ENCODE measurements at places on chromosomes 2 and 18. TPM values are rescaled to one million over a fixed set of nuclear protein-coding genes. Genes with fewer than 3 reads are reported as not detected.

- DNase-seq = no peak
Observed at GRCh38 chr18:58496937-58497336, 132.0 kb downstream of the ALPK2 start.

DNA sequence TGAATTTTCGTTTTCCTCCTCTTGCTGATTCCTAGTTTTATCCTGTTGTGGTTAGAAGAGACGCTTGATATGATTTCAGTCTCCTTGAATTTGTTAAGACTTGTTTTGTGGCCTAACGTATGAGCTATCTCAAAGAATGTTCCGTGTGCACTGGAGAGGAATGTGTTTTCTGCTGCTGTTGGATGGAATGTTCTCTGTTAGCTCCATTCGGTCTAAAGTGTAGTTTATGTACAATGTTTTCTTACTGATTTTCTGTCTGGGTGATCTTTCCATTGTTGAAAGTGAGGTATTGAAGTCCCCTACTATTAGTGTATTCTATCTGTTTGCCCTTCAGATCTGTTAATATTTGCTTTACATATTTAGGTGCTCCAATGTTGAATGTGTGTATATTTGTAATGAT, 25.9 kb downstream of the COLEC11 start:
- no peak for DNase-seq

GRCh38 chr18:11458447-11458846, 150.9 kb upstream of the SLC35G4 start:
- no peak for DNase-seq

DNA sequence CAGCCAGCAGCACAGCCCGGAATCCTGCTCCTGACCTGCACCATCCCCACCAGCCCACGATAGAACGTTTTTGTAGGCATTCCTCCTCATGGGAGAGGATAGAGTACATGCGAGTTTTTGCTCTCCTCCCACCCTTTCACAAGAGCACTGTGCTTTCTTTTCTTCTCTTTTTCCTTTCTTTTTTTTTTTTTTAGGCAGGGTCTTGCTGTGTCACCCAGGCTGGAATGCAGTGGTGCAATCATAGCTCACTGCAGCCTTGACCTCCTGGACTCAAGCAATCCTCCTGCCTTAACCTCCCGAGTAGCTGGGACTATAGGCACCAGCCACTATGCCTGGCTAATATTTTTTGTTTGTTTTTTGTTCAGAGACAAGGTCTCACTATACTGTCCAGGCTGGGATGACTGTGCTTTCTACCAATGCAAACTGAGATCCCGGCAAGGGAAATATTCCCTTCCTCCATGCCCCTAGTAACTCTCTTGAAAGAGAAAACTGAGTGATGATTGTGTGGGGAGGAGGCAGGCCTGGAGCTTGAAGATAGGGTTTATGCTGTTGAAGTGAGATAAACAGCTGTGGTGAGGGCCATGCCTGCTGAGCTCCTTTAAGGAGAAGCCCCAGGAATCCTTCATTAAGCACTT, 82.6 kb upstream of the TXNDC2 start:
- no peak for DNase-seq

DNA sequence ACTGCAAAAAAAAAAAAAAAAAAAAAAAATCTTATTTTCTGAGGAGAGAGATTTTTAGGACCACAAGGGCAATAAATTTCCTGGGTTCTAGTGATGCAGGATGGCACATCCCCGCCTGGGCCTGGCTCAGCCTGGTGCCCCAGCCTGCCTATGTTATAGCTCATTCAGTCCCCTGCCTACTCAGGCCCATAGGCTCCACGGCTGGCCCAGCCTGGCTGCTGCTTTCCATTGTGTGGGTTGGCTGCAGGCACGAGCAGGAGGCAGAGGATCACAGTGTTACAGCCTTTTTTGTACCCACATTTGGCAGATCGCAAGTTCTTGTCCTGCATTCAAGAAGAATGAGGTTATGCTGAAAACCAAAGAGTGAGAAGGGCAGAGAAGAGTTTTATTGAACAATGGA, 2.8 kb upstream of the SULT6B1 start:
- no peak for DNase-seq

GRCh38 chr2:223618172-223619035, 16.2 kb upstream of the SCG2 start:
- peak; percentile 7 for DNase-seq

DNA sequence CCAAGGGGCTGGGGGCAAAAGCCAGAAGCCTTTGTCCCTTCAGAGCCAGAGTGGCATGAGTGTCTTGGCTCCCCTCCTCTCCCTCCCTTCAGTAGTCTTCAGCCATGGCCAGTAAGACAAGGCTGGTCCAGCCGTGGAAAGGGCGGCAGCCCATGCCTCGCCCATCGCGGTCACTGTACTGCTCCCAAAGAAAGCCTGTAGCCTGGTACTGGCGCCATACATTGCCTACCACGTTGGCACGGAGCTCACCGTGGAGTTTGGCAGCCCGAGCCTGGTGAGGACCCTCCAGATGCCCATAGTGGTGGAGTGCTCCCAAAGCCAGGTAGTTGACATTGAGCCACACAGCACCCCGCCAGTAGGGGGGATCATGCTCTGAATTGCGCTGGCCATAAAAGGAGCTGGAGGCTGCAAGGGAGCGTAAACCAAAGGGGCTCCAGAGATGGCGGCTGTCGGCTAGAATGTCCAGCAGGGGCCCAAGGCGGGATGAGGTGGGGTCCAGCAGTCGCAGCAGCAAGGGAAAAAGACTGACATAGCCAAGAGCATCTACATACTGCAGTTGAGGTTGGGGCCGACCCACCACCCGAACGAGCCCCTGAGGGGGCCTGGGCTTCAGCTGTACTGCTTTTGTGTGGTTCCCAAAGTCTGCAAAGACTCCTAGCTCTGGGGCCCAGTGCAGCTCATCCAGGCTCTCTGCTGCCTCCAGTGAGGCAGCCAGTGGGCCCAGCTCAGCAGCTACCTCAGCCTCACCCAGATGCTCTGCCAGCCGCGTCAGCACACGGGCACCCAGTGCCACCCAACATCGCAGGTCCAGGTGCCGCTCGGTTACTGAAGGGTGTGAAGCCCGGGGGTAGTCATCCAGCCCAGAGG, 3.2 kb downstream of the WBP1 start:
- no peak for DNase-seq

GRCh38 chr2:82259551-82259950, 1955.0 kb upstream of the LRRTM1 start:
- no peak for DNase-seq

DNA sequence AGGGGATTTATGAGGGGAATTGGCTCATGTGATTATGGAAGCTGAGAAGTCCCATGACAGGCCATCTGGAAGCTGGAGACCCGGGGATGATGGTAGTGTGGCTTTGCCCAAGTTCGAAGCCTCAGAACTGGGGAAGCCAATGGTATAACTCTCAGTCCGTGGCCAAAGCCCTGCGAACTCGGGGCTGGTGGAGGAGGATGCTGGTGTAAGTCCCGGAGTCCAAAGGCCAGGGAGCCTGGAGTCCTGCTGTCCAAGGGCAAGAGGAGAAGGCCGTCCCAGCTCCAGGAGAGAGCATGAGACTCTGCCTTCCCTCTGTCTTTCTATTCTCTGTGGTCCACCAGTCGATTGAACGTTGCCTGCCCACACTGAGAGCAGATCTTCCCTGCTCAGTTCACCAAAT, 43.2 kb upstream of the CABLES1 start:
- no peak for DNase-seq

DNA sequence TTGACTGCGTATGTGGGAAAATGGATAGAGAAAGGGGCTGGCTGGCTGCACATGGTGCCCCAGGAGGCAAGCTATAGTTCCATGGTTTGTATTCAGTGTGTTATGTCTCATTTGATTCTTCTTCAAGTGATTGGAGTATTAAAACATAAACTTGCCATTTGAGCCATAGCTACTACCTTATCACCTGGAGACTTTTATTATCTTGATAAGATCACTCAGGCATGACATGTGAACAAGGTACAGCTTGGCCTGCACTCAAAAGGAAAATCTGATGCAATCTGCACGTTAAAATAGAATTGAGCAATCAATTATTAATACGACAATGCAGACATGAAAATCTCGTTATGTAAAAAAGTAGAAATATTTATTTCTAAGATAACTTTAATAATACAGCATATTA, 116.9 kb downstream of the RND3 start:
- no peak for DNase-seq

DNA sequence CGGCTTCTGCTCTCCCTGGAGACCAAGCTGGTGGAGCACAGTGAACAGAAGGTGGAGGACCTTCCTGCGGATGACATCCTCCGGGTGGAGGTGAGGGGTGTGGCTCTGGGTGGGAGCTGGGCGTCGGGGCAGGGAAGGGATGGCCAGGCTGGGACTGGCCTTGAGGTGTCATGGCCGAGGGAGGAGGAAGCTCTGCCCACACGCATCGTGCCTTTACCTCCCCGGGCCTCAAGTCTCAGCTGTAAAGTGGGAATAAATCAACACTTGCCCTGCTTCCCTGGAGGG, 98.2 kb downstream of the DYSF start:
- DNase-seq = no peak

DNA sequence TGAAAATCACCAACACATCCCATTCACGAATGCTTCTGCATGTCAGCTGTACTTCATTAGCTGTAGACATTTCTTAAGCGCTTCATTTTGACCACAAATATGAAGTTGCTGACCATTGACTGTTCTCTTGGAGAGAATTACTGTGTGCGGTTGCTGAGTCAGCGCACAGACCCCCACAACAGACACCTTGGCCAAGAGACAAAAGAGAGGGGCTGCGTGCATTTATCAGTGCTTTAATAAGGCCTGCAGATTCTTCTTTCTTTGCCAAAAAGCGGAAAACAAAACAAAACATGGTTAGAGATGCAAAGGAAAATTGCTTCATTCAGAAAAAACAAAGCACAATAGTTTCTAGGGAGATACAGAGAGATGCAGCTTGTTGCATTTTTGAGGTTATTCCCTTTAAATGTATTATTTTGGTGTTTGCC, 174.7 kb downstream of the ACKR3 start:
- peak; percentile 58 for DNase-seq

DNA sequence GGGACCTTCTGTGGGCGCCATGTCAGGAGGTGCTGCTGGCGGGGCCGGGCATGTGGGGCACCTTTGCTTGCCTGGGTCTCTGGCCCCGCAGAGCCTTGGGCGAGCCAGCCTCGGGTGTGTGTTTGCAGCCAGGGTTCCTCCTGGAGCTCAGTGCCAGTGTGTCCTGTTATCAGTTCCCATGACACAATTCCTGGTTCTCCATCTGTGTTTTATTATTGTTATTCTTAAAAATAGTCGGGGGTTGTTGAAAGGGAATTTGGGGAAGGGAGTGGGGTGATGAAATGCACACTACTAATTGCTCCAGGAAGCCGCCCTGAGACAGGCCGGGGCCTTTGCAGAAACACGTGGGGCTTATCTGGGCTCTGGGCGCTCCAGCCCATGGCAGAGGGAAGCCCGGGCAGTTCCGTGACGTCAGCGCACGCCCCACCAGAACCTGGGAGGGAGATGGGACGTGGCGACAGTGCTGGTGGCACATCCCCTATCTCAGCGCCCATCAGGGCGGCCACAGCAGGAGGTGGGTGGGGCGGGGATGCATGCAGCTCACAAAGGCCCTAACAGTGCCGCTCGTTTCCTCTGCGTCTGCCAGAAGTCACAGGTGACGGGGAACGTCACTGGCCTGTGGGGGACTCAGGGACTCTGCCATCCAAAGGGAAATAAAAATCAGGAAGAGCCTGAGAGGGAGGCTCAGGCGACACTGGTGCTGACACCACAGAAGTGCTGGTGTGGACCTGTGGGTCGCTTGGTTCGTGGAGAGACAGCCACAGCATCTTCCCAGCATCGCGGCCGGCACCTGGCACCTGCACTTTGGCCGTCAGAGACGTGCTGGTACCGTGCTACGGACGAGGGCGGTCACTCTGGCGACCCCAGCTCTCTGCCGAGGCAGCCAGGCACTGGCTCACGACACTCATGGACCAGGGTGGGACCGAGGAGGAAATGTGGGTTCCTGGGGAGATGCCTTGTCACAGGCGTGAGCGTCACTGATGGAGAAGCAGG, 131.0 kb downstream of the NFATC1 start:
- no peak for DNase-seq

- no peak for DNase-seq
Observed at GRCh38 chr2:1451422-1451821, 38.2 kb downstream of the TPO start.

- DNase-seq = no peak
Observed at GRCh38 chr2:71876542-71877451, 270.9 kb downstream of the CYP26B1 start.

DNA sequence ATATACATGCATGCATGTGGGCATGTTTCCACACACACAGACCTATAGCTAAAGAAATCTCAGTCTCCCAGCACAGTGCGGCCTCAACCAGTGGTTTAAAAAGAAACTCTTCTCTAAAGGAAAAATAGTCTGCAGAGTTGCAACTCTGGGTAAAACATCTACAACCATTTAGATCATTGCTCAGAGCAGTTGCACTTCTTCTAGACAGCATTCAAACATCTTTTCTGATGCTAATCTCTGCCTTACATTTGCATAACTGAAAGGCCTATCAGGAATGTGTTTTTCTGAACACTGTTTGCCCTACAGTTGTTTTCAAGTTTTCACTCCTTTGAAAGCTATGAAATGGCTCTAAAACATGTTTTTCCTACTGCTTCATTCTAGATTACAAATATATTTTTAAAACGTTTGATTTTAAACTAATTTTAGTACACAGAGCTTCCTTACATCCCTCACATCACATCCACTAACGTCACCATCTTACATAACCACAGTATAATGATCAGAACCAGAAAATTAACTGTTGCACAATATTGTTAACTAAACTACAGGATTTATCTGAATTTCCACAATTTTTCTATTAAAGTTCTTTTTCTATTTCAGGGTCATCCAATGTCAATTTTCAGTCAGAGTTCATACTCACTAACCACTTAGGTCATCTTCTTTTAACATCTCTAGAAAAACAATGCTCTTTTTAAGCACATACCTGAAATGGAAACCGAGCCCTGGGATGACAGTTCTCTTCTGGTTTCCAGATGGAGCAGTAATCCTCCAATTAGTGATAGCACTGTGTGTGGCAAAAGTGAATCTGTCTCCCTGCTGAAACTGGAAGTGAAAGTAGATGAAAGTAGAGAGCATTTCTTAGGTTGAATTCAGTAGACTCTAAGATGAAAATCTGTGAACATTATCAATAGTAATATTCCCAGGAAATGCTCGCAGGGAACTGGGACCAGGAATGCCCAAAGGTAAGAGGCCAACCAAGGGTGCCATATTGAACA, 501.6 kb upstream of the GCFC2 start:
- DNase-seq = no peak

DNA sequence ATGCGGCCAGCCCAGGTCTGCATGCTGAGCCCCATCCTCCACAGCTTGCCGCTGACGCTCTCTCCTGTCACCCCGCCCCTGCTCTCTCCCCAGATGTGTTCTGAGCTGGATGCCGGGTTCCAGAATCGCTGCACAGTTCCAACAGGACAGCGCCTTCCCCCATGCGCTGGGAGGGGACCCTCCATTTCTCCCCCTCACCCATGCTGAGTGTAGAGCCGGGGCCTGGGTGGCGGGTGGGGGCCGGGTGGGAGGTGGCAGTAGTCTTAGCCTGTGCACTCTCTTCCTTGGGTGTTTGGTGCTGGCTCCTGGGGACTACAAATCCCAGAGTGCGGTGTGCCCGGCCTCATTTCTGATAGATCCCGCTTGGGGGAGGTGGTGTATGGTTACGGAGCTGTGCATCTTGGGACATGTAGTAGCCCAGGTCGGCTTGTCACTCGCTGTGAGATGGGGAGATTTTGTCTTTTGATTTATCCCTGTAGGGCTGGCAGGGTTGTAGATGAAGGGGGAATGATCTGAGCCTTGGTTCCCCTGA, 6.8 kb downstream of the DNAJB2 start:
- peak; percentile 90 for DNase-seq

The MITD1 gene
- polyA plus RNA-seq = 20.7 TPM

The ST8SIA5 gene
- polyA plus RNA-seq = 4.1 TPM

The SRD5A2 gene
- 0.07 TPM for polyA plus RNA-seq

The CDK15 gene
- polyA plus RNA-seq = 1.1 TPM

The AKAIN1 gene
- polyA plus RNA-seq = not detected

Measured in muscle of leg (tissue), 16 donors.